ENCODE measurements at places on chromosomes 13 and 19. TPM values are rescaled to one million over a fixed set of nuclear protein-coding genes. Genes with fewer than 3 reads are reported as not detected.

GRCh38 chr19:47020992-47021496 lies 1.4 kb downstream of the NPAS1 start:
- H3K36me3 ChIP-seq, result no peaks in the 10 kb centered on the region
- H3K27ac ChIP-seq, result no peak overlapping the region
- peak; percentile 41 for DNase-seq
- H3K27me3 ChIP-seq, result peaks cover 75% of the 10 kb centered on the region
- peak overlapping the region; percentile 44 for H3K4me3 ChIP-seq
- peaks cover 33% of the 10 kb centered on the region for H3K4me1 ChIP-seq

GRCh38 chr13:21176982-21177284 lies 475 bp downstream of the MRPL57 start:
- no peaks in the 10 kb centered on the region for H3K27me3 ChIP-seq
- H3K4me1 ChIP-seq, result peaks cover 4% of the 10 kb centered on the region
- H3K36me3 ChIP-seq, result no peaks in the 10 kb centered on the region
- peak overlapping the region; percentile 90 for H3K27ac ChIP-seq

GRCh38 chr13:59477011-59477410 lies 686.7 kb downstream of the DIAPH3 start:
- no peaks in the 10 kb centered on the region for H3K36me3 ChIP-seq
- H3K27me3 ChIP-seq, result peaks cover 48% of the 10 kb centered on the region
- no peak overlapping the region for H3K4me3 ChIP-seq
- H3K4me1 ChIP-seq, result peaks cover 26% of the 10 kb centered on the region
- H3K27ac ChIP-seq, result no peak overlapping the region

RDH13 gene
- 9.0 TPM for total RNA-seq

- no peak for DNase-seq
- no peaks in the 10 kb centered on the region for H3K36me3 ChIP-seq
- no peaks in the 10 kb centered on the region for H3K4me1 ChIP-seq
- no peak overlapping the region for H3K27ac ChIP-seq
- H3K27me3 ChIP-seq, result no peaks in the 10 kb centered on the region
- no peak overlapping the region for H3K4me3 ChIP-seq
These were observed 107.2 kb downstream of the NALCN start for GRCh38 chr13:101309014-101309619.

- H3K27me3 ChIP-seq, result no peaks in the 10 kb centered on the region
- H3K4me3 ChIP-seq, result no peak overlapping the region
- no peaks in the 10 kb centered on the region for H3K36me3 ChIP-seq
- H3K4me1 ChIP-seq, result no peaks in the 10 kb centered on the region
These were observed 25.2 kb downstream of the CRTC1 start for GRCh38 chr19:18708452-18709231.

GAPDHS gene
- total RNA-seq, result not detected

- H3K27me3 ChIP-seq, result peaks cover 35% of the 10 kb centered on the region
- H3K27ac ChIP-seq, result no peak overlapping the region
- peaks cover 9% of the 10 kb centered on the region for H3K4me1 ChIP-seq
- H3K4me3 ChIP-seq, result no peak overlapping the region
- DNase-seq, result no peak
- no peaks in the 10 kb centered on the region for H3K36me3 ChIP-seq
These were observed 4.0 kb upstream of the DLEU7 start for GRCh38 chr13:50847501-50847900.

DNA sequence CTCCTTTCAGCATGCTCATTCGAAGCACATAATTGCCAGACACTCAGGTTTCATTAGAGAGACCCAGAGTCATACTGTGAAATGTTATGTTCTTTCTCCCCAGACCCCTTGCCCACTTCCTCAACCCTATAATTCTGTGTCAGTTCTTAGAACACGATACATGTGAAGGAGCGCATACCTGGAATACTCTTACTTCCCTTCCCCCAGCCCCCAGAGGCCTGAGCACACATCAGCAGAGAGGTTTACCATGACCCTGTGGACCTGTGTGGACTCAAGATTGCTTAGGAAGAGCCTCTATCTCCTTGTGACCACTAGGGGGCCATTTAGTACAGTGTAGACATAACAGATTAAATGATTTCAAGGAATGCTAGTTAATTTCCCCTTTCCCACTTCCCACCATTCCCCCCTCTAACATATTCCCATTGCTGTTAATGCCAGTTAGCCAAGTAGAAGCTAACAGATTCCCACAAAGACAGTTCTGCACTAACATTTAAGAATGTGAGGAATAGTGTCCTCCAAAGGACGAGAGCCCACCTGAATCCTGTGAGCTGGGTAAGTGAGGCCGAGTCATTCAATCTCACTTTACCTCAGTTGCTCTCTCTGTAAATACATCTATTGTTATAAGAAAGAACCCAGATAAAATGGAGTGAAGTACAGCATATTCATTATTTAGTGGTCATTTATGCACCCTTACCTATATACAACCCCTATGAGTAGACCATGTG lies 154.2 kb upstream of the MAB21L1 start:
- no peaks in the 10 kb centered on the region for H3K27me3 ChIP-seq
- H3K4me3 ChIP-seq, result no peak overlapping the region
- no peaks in the 10 kb centered on the region for H3K4me1 ChIP-seq
- H3K27ac ChIP-seq, result no peak overlapping the region

- H3K36me3 ChIP-seq, result peaks cover 4% of the 10 kb centered on the region
- H3K4me3 ChIP-seq, result no peak overlapping the region
- no peaks in the 10 kb centered on the region for H3K27me3 ChIP-seq
- no peak for DNase-seq
- peaks cover 28% of the 10 kb centered on the region for H3K4me1 ChIP-seq
- H3K27ac ChIP-seq, result no peak overlapping the region
These were observed 21.2 kb downstream of the PPP5C start for GRCh38 chr19:46368116-46368515.

All from neural progenitor cell (in vitro differentiated cells).